ENCODE measurements at places on chromosomes 2 and 18. TPM values are rescaled to one million over a fixed set of nuclear protein-coding genes. Genes with fewer than 3 reads are reported as not detected.

IL37 gene
- total RNA-seq = not detected

AGXT gene
- 90.8 TPM for total RNA-seq

BBS5 gene
- total RNA-seq = 4.2 TPM

ALPI gene
- total RNA-seq = 3.9 TPM

IL36RN gene
- total RNA-seq = 0.63 TPM

ANTXR1 gene
- total RNA-seq = 24.5 TPM

GFPT1 gene
- total RNA-seq = 75.4 TPM

TWIST2 gene
- 19.7 TPM for total RNA-seq

MDH1B gene
- 0.16 TPM for total RNA-seq
